Astrocyte (in vitro differentiated cells and primary cell): ENCODE measurements at places on chromosomes 2 and 18.

DNA sequence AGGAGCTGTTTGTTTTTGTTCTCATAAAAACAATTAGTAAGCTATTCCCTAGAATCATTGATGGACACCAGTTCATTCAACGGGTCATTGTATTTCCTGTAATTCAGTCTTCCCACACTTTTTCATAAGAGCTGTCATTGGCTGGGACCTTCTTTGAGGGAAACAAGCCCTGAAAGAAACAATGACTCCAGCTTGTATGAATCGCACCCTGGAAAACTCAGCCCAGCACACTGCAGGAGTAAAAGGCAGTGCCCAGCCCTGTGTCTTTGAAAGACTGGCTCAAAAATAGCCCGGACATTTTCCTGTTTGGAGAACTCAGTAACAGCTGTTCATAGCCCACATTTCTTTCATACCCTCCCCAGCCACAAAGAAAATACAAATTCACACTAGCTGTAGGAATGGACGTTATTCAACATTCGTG is 81.5 kb downstream of the NCKAP5 start:
- DNase-seq = peak; percentile 60

GRCh38 chr2:88713408-88713807 is 21.9 kb downstream of the RPIA start:
- no peak for DNase-seq

DNA sequence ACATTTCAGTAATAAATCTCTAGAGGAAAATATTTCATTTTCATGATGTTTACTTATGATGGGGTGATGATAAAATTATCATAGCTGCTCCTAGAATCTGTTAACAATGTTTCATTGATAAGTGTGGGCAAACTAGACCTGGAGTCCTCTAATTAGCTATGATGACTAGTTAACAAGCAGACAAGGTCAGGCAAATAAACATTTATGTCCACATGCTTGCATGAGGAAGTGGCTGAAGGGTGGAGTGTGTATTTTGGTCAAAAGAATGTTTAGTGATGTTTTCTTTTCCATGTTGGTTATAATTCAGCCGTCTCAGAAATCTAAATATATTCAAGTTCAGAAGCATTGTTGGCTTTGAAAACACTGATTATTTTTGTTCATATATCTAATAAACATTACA is 99.9 kb upstream of the FN1 start:
- DNase-seq = peak; percentile 54

DNA sequence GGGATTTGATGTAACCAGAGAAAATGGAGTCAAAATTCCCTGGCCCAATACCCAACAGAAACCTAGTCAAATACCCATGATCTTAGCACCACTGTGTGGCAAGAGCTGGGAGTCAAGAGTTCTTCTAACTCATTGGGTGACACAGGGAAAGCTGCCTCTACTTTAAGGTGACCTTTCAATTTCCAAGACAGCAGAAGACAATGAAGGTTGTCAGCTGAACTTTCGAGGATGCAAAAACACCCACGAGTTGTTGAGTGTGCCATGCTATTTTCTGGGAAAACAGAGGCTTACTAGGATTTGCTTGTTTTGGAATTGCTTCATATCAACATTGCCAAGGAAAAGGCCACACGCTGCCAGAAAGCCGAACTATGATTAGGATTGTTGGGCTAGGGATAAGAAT is 61.6 kb upstream of the CYRIA start:
- peak; percentile 6 for DNase-seq

GRCh38 chr2:196836440-196836839 is 27.3 kb upstream of the C2orf66 start:
- DNase-seq = no peak

DNA sequence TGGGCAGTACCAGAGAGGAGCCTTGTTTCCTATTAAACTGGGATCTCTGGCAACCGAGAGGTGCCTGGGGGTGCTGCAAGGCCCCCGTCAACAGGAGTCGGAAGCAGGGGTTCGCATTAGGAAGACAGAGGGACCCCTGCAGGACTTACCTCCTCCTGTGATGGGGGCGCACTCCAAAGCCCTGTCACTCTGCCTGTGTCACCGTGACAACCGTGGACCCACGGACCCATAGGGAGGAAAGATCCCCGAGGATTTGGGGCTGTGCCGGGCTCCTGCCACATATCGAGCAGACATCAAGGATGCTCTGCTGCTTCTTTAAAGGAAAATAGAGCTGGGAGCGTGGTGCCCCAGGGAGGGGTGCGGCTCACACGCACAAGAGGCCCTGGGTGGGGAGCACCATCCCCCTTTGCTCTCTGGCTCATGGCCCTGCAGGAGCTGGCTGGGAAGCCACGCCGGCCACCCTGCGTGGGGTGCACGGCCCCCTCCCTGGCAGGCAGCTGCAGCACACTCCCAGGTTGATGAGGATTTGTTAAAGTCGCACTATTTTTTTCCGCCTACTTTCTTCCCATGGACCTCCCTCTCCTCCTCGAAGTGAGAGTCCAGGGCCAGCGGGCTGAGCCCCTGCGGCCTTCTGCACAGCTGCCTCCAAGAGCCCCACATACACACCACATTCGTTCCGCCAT is 167.5 kb downstream of the TWIST2 start:
- no peak for DNase-seq

- DNase-seq = no peak
Observed at GRCh38 chr2:190893157-190893556, 12.5 kb downstream of the GLS start.

- no peak for DNase-seq
Observed at GRCh38 chr2:33288011-33288410, 188.4 kb upstream of the RASGRP3 start.

DNA sequence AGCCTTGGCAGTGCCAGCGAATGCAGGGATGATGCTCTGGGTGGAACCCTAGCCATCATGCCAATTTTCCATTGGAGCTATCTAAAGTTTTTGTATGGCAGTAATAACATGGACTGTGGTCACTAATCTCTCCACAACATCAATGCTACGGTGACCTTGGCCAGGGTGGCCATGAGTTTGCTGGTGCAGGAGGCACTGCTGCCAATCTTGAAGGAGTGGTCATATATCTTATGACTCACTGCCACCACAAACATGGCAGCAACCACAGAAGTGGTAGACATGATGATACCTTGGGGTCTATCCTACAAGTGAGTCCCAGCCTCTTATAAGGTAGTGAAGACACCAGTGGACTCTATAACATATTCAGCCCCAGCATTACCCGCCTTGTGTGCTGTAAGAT is 104.6 kb downstream of the EVA1A start:
- DNase-seq = no peak

DNA sequence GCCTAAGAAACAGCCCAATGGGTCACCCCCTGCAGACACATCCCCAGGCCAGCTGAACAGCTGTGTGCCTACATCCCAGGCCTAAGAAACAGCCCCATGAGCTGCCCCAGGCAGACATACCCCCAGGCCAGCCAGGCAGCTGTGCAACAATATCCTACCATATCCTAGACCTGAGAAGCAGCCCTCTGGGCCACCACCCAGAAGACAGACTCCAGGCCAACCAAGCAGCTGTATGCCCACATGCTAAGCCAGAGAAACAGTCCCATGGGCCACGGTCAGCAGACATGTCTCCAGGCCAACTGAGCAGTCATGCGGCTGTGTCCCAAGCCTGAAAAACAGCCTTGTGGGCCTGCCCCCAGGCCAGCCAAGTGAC is 205.5 kb downstream of the ATAD2B start:
- no peak for DNase-seq

DNA sequence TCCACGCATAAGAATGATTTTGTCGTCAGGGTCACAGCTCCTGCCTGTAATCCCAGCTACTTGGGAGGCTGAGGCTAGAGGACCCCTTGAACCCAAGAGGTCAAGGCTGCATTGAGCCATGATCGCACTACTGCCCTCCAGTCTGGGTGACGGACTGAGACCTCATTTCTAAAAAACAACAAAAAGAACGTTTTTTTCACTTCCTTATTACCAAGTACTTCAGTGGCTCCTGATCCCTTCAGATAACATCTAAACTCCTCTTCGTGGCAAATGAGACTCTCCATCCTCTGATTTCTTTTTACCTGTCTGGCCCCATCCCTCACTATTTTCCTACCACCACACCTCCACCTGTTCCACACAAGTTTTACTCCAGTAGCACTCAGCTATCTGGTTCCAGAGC is 105.4 kb upstream of the TLK1 start:
- DNase-seq = no peak

- DNase-seq = no peak
Observed at GRCh38 chr2:110772383-110772755, 40.0 kb downstream of the ACOXL start.

DNA sequence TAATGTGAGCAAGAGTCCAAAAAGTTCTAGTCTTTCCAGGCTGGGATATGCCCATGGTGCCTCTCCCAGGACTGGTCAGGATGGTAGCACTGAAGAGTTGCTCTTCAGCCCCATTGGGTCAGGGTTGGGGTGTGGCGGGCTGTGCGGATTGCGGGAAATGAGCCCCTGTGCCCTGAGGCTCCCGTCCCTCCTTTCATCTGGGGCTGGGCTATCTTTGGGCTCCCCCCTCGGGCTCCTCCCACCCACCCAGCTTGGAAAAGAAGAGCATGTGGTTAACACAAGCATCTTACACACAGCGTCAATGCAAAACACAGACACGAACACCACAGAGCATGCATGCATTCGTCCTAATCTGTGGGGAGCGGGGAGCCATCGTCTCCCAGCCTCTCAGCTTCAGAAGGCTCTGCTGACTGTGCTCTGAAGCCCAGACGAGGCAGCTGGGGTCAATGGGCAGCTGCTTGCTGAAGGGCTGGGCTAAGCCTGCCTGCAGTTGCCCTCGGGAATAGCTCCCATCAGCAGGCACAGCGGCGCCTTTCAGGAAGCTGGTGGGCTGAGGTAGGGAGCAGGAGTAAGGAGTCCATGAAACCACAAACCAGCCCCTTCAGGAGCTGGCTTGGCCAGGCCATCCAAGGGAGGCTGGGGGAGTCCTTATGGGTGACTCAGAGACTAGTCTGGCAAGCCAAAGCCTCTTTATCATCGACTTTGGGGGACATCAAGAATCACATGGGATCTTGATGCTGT is 112.9 kb downstream of the CLIP4 start:
- peak; percentile 92 for DNase-seq

DNA sequence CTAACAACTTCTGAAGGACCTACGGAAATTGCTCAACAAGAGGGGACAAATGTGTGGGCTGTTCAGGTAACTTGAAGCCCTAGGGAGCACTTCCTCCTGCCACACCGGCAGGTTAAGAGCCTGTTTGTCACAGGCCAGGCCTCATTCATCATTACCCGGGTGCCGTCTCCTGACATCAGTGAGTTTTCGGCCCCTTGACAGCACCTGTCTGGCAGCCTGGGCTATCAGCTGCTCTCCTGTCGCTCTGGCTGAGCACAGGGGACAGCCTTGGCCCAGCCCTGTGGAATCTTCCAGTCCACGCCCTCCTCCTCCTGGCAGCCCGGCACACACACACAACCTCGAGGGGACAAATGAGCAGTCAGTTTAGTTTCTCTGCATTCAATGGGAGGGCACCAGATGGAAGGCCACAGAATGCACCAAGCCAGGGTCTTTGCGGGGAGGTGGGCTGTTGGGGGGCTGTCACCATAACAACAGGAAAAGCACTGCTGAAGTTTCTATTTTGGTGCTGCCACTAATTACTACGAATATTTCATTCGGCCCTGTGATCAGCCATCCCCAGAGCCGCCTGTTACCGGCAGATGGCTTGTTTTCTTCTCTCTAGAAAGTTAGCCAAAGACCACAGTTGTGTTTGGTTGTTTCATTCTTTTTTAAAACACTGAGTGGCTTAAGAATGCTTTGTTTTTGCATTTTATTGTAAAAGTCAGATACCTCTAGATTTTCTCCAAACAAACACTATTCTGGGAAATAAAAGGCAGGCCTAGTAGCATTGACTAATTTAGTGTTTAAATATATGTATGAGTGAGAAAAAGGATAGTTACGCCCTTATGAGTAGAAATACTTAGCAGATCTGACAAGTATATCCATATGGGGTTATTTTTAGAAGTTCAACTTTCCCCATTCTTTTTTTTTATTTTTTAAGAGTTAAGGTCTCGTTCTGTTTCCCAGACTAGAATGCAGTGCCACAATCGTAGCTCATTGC is 189.9 kb upstream of the NDUFV2 start:
- DNase-seq = no peak

DNA sequence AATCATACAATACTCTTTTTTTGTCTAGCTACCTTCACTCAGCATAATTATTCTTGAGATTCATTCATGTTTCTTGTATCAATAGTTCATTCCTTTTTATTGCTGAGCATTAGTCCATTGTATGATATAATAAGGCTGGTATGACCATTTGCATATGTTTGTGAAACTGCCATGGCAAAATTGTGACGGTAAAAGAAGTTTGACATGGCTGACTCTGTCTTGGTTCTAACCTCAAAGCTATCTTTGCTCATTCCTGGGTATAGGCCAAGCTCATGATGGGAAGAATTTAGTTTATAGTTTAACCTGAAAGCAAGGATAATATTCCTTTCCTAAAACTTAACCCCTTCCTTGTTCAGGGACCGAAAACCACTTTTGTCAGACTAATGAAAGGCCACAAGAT is 46.4 kb downstream of the COMMD1 start:
- peak; percentile 65 for DNase-seq

DNA sequence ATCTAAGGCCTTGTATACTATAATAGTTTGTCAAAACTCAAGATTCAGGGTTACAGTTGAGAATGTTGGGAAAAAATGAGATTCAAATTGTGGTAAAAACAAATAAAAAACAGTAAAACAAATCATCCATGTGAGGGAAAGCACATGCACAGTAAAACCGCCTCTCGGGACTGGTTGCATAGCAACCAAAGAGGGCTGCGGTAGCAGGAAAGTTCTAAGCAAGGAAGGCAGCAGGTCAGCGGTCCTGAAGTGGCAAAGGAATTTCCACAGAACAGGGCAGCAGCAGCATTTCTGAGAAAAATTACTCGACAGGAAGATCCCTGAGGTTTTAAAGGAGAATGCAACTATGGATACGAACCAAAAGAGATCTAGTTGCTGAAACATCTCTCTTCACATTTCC is 93.7 kb downstream of the DYNAP start:
- DNase-seq = peak; percentile 53

DNA sequence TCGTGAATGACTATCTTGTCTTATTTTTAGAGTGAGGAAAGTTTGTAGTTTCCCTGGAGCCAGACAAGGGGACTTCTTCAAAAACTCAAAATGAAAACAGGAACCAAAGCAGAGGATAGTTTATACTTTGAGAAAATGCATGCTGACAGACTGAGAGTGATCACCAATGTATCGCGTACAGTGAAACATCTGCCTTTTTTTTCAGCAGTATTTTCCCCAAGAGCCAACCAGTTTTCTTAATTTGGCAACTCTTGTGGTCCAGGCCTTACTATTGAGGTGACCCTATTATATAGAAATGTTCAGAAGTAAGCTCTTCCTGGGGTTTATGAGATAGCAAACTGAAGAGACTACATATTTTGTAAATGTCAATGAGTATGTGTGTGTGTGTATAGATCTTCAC is 153.7 kb upstream of the VRK2 start:
- no peak for DNase-seq

DNA sequence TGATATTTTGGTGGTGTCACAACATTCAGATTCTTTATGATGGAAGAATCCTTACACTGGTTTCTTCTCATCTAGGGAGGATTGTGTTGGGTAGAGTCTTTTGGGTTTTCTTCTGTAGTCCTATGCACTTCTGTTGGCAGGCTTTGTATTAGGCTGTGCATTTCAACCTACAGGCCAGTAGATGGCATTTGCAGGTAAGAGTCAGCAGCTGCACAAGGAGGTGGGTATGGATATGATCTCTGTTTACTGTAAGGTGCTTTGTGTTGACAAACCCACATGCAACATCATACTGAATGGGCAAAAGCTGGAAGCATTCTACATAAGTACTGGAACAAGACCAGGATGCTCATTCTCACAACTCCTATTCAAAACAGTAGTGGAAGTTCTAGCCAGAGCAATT is 656.8 kb downstream of the METTL4 start:
- DNase-seq = no peak
